ENCODE measurements at places on chromosomes 13 and 19.

DNA sequence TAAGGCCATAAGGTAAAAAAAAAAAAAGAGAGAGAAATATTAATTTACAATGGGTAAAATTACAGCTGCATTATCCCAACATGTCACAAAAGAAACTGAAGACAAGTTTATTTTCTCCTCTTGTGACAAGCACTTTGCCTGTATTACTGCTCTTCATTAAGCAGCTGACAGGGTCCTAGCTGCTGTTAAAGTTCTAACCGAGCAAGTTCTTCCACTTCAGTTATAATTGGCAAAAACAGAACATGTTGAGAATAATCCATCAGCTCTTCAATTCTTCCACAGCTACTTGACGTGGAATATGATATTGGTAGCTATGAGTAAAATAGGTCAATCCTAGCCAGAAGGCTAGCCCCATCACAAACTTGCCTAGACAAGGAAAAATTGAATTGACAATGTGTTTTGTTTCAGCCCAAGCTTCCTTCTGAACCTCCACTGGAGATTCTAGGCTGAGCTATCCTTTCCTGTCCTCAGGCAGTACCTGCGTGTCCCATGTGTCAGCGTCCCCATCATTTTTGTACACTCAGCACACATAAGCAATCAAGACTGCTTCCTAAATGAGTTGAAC, 32.2 kb upstream of the DOCK9 start:
- DNase-seq, result no peak

DNA sequence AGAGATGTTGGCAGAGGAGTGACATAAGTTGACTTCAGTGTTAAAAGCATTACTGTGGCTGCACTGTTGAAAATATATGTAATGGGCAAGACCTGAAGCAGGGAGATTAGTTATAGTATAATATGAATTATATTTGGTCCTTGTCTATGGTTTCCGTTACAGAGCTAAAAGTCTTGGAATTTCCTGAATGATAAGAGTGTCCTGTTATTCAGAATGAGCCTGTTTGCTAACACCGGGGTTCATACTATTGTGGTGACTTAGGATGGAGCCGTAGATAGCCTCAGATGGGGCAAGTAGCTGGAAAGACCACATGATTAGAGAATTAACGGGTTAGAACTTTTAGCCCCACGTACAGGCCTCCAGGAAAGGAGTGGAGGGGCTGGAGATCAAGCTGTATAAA, 5.7 kb downstream of the USPL1 start:
- no peak for DNase-seq

DNA sequence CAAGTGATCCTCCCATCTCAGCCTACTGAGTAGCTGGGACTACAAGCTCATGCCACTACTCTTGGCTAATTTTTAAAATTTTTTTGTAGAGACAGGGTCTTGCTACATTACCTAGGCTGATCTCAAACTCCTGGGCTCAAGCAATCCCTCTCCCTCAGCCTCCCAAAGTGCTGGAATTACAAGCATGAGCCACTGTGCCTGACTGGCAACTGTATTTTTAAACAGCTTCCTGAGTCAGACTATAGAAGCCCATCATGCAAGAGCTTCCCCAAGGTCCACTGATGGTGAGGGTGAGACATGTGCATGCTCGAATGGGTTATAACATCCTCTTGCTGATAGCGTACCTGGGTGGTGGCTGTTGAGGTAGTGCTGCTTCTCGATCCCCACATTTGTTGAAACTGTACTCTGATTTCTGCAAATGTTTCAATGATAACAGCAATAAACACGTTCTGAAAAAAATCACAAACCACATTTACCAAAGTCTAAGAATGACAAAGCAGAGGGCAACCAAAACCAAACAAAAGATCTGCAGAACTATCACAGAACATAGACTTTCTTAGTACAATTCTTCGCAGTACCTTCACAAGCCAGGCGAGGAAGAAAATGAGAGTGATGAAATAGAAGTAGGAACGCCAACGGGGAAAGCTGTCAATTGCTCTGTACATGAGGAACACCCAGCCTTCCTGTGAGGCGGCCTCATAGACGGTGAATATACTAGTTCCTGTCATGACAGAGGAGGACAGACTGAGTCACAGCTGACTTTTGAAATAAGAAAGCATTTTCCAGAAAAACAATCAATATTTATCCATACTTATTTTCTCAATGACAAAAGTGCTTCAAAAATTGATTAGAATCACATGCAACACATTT, 124.4 kb downstream of the NALCN start:
- DNase-seq, result no peak

DNA sequence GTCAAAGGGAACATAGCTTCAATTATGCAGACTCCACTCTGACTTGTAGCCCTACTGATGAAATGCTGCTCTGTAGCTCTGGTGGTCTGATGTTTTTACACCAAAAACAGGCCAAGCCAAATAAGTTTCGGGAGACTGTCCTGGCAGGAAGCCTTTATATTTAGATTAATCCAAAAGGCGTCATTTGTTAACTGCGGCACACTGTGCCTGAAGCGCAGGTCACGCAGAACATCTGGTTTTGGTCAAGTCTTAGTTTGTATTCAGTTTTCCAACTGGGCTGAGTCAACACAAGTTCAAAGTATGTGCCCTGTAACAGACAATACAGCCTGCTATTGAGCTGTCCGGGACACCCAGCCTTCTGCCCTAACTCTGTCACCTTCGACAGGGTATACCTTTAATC, 154.6 kb upstream of the IPO5 start:
- no peak for DNase-seq

- no peak for DNase-seq
Measured at GRCh38 chr19:40800339-40800996, 1.5 kb downstream of the EGLN2 start.

DNA sequence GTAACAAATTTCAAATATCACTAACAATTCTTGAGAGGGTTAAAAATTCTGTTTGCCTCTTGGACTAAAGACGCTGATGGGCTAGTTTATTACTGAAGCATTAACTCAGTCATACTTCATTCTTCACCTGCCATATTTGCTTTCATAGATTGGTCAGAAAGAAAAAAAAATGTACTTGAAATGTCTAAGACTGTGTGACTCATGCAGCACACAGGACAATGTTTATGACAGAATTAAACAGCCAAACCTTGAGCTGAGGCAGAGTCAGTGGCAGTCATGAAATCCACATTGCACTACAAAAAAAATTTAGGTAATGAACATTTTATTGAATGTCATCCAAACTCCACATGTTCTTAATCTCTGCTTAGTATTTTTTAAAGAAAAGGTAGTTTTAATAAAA, 135.6 kb downstream of the PRR20E start:
- DNase-seq, result no peak

- DNase-seq, result no peak
Measured at GRCh38 chr13:30192320-30193093, 114.8 kb downstream of the KATNAL1 start.

DNA sequence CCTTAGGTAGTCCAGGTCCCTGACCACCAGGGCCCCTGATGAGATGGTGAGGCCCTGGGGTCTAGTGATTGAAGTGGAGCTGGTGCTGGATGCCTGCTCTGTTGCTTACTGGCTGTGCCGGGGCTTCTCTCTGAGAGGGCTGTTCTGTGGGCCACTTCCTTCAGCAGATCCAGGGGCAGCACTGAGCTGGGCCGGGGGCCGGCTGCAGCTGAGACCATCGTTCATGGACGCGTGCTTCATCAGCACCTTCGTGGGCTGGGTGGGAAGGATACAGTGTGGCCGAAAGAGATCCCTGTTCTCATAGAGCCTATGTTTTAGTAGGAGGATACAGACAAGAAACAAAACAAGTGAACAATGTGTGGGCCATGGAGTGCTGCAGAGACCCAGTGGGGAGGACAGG, 33.2 kb upstream of the TEX29 start:
- DNase-seq, result no peak

- DNase-seq, result no peak
Measured at GRCh38 chr19:19115954-19116353, 22.3 kb downstream of the TMEM161A start.

DNA sequence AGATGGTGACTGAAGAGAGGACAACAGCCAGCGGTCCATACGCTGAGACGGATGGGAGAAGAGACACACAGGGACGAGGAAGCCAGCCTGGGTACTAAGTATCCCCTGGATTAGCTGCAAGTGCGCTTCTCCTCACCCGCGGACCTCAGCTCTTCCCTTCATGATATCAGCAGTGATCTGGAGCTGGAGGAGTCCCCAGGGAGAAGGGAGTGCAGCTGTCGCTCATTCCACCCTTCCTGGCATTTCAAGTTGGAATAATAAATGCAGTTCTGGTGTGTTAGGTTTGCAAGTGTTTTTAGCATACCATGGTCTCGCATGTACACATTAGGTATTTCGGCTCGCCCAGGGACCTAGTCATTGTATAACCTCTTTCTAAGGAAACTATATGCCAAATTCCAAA, 88.5 kb upstream of the C1QTNF9B start:
- no peak for DNase-seq

DNA sequence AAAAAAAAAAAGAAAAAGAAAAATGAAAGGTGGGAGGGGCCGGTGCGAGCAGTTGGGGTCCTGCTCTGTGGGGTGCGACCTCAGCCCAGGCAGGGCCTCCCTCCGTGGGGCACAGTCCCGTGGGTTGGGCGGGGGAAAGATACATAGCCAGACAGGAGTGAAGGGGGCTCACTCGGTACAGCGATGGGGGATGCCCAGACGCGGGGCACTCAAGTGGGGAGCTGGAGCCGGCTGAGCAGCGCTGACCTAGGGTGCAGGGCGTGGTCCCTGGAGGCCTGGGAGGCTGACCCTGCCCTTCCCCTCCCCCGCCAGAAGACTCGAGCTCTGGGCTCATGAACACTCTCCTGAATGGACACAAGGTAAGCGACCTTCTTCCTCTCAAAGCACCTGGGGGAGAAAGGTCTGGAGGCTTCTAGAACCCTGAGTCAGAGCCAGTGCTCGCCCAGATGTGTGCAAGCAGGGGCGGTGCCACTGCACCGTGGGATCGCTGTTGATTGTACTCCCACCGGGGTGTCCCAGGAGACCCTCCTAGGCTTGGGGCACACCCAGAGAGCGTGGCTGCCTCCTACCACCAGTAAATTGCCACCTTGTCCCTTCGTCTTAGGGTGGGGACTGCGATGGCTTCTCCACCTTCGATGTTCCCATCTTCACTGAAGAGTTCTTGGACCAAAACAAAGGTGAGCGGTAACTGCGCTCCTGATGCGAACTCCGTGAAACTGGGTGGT, 3.4 kb downstream of the HMG20B start:
- no peak for DNase-seq

DNA sequence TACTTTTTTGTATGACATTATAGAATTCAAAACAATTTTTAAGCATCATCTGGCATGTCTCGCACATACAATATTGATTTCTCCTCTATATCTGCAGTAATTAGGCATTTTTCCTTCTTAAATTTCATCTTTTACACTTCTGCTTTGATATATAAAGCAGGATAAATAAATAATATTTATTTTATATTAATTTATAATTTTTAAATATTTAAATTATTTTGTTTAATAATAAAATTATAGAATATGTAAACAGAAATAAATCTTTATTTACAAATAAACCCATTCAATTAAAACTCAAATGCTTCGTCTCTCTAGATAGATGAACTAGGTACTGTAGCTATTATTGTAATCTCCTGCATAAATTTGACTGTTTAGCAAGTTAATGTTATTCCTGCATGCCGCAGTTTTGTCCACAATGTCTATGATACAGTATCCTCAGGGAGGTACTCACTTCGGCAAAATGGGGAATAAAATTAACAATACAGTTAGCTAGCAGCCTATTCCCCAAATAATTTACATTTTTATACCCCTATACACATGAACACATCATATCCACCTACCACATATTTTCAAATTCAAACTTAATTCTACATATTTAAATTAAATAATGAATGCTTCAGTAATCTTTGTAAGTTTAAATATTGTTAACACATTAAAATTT, 473.6 kb upstream of the SLC10A2 start:
- DNase-seq, result no peak

GRCh38 chr19:14649020-14649419, 25.6 kb downstream of the ADGRE3 start:
- DNase-seq, result no peak

DNA sequence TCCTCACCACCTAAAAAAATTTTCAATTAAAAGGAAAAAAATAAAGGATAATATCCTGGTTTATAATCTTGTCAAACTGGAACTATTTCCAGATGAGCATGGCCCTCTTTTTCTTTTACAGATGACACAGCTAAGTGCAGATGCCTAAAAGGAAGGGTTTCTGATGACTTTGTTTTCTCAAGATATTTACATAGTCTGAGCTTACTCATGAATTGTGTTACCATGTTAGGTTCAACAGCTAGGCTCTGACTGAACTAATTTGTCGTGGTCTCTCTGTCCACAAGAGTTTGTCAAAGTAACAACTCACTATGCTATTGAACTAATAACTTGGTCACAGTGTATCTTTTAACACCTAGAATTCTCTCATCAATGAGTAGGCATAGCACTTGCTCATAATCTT, 780.8 kb downstream of the GPC5 start:
- no peak for DNase-seq

- no peak for DNase-seq
Measured at GRCh38 chr19:43519436-43520088, 7.4 kb downstream of the ETHE1 start.

DNA sequence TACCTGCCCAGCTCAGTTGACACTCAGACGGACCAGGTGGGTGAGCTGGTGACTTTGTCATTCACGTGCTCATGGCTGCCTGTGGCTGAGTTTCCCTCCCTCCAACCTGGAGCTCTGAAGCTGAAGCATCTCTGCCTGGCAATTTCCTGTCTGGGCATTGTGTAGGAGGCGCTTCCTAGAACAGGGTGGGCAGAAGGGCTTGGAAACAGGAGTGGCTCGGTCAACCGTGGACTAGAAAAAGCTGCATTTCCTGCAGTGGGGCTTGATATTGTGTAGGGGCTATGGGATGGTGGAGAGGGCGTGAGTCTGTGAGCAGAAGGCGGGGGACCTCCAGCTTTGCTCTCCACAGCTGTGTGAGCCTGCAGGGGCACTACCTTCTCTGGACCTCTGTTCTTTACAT, 278.3 kb downstream of the TEX29 start:
- DNase-seq, result no peak

- no peak for DNase-seq
Measured at GRCh38 chr19:34109596-34109995, 62.7 kb upstream of the LSM14A start.

GRCh38 chr13:73079359-73079758, 20.6 kb downstream of the KLF5 start:
- no peak for DNase-seq

DNA sequence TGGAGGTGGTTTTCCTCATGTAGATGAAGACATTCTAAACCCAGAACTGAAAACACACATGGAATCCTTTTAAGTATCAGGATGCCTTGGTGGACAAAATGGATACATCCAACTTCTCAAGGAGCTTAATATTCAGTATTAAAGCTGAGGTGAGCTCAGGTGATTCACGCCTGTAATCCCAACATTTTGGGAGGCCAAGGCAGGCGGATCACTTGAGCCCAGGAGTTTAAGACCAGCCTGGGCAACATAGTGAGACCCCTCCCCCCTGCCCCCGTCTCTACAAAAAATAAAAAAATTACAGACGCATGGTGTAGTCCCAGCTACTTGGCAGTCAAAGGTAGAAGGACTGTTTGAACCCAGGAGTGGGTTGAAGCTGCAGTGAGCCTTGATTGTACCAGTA, 28.8 kb downstream of the DPRX start:
- no peak for DNase-seq

GRCh38 chr19:20279516-20279915, 112.5 kb downstream of the ZNF486 start:
- DNase-seq, result no peak

GRCh38 chr19:1093811-1094553, 1.2 kb downstream of the POLR2E start:
- no peak for DNase-seq

All from left renal pelvis (tissue), 4 donors.